ENCODE measurements at places on chromosomes 12 and 14.
A peak's percentile ranks its signal among the peaks of the same experiment; 100 is the strongest.

- peak; percentile 23 for DNase-seq
Observed at GRCh38 chr12:11981121-11981733, 89.5 kb upstream of the BCL2L14 start.

DNA sequence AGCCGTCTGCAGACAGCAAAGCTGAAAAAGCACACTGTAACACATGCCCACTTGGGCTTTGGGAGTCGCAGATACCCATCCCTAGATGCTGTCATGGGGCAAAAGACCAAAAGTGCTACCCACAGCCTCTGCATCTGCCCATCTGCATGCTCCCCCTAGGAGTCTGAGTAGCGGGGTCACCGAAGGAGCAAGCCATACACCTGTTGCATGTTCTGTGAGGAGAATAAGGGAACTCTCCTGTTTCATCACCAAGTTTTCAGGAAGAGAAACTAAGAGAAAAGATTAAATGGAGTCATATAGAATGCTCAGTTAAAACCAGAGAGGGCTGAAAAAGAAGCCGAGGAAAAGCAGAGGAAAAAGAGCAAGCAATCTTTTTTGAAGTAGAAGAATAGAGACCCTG lies 13.7 kb upstream of the ST8SIA1 start:
- DNase-seq, result no peak

DNA sequence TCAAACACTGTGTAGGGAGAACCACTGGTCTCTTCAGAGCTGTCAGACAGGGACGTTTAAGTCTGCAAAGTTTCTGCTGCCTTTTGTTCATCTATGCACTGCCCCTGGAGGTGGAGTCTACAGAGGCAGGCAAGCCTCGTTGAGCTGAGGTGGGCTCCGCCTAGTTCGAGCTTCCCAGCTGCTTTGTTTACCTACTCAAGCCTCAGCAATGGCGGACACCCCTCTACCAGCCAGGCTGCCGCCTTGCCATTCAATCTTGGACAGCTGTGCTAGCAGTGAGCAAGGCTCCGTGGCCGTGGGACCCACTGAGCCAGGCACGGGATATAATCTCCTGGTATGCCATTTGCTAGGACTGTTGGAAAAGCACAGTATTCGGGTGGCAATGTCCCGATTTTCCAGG lies 24.6 kb upstream of the YBX3 start:
- no peak for DNase-seq

DNA sequence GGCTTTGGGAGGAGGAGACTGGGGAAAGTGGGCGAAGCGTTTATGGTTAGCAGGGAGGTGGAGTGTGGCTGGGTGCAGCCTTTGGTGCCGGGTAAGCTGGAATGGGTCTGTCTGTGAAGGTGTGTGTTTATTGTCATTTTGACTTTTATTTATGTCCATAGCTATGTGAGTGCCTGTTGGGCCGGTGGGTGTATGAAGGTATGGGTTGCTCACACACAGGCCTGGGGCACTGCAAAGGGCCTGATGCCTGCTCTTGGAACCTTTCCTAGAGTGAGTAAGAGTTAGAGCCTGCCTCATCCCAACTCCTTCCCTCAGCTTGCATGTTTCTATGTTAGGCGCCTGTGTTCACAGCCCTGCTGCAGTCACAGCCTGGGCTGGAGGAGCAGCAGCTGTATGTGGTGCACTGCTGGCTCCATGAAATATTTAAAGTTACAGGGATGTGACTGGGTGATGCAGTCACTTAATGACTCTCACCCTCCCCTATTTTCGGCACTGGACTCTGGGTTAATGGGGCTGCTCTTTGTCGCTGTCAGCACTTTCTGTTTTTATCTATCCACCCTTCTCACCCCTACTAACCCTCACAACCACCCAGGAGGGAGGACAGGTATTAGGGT lies 2.6 kb upstream of the PPP1R1A start:
- no peak for DNase-seq

GRCh38 chr12:123148655-123149054 lies 2.2 kb downstream of the PITPNM2 start:
- DNase-seq, result no peak

DNA sequence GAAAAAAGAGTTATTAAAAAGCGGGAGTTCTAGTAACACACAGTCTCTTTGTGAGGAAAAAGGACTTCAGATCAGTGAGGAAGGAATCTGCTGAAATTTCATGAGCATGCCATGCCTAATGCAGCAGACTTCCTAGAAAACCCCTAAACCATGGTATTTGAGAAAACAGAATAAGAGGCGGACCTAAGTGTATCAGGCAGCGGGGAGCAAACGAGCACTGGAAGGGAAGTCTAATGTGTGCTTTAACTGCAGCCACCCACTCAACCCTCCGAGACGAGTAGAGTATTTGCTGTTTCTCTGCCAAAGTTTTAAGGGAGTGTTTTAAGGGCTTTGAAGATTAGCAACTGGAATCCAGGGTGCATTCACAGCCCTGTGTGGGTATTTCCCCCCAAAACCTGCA lies 36.5 kb downstream of the ACADS start:
- no peak for DNase-seq

DNA sequence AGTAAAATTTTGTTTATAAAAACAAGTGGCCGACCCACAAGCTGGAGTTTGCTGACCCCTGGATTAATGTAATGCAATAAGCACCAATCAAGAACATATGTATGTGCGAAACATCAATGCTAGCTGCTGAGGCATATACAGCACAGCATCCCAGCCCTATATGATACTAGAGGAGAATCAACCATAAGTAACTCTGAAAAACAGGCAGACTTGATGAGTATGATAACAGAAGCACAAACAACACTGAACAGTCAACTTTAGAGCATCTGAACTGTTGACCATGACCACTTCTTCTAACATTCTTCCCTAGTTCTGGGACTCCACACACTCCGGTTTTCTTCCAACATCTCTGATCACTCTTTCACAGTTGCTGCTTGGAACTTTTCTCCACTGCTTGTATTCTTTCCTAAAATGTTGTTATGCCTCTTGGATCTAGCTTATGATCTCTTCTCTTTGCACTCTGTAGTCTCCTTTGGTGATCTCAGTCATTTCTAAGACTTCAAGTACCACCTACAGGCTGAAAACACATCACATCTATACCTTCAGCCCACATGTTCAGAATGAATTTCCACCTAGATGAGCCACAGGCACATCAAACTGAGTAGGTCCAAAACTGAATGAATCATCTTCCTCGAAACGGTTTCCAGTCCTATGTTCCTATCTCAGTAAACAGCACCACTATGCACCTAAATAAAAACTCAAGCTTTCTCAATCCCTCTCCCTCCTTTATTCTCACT lies 57.2 kb downstream of the STXBP6 start:
- DNase-seq, result no peak

GRCh38 chr12:2011643-2012607 lies 7.7 kb upstream of the DCP1B start:
- no peak for DNase-seq

DNA sequence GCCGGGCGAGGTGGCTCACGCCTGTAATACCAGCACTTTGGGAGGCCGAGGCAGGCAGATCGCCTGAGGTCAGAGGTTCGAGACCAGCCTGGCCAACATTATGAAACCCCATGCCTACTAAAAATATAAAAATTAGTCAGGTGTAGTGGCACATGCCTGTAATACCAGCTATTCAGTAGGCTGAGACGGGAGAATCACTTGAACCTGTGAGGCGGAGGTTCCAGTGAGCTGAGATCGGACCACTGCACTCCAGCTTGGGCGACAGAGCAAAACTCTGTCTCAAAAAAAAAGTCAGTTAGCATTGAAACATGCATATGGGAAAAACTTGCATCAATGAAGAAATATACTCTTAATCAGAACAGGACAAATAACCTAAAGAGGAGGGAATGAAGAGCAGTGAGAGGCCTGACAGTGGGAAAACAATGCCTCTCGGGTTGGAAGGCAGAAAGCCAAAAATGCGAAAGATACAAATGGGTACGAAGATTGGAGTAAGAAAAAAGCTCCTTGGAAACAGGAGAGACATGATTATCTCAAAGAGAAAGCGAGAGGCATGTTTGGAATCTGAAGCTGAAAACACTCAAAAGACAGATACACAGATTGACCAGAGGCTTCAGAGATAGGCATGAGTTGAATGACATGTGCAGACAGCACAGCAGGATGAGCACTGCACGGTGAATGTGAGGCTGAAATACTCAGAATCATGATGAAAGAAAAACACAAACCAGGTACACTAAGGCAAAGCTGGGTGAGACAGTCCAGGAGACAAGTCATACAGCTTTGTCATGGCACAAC lies 30.6 kb downstream of the RESF1 start:
- no peak for DNase-seq

- DNase-seq, result no peak
Observed at GRCh38 chr12:64480148-64480547, 28.2 kb downstream of the TBK1 start.

GRCh38 chr14:64763801-64764621 lies 59.8 kb downstream of the PLEKHG3 start:
- DNase-seq, result no peak

DNA sequence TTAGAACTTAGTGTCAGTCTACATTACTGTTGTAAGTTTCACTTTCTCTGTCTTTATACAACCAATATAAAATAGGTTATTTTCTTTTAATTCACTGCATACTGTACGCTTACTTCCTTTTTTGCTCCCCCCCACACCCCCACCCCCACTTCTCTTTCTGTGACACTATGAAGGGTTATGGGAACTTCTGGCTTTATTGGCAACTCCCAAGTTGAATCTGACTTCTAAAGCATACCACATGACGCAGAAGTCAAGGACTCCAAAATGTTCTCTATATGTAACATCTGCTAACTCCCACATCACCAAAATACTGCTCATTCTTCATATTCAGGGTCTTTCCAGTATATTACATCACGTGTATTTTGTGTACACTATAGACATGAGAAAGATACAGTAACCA lies 81.2 kb upstream of the ATXN7L3B start:
- no peak for DNase-seq

- DNase-seq, result no peak
Observed at GRCh38 chr12:89212339-89212771, 139.9 kb downstream of the DUSP6 start.

GRCh38 chr14:42556551-42556950 lies 949.9 kb downstream of the LRFN5 start:
- DNase-seq, result no peak

DNA sequence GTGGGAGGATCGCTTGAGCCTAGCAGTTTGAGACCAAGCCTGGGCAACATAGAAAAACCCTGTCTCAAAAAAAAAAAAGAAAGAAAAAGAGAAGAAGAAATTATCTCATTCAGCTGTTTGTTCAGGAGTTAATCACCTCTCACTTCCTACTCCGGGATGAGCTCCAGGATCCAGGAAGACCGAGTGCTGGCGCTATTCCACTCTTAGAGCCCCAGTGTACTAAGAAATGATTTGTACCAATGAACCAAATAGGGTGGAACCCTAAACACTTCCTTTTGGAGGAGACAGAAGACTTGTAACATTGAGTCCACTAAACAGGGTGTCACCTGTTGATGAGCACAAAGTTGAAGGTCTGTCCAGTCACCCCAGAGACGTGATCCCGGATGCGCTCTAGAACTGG lies 3.6 kb downstream of the ALKBH2 start:
- no peak for DNase-seq

DNA sequence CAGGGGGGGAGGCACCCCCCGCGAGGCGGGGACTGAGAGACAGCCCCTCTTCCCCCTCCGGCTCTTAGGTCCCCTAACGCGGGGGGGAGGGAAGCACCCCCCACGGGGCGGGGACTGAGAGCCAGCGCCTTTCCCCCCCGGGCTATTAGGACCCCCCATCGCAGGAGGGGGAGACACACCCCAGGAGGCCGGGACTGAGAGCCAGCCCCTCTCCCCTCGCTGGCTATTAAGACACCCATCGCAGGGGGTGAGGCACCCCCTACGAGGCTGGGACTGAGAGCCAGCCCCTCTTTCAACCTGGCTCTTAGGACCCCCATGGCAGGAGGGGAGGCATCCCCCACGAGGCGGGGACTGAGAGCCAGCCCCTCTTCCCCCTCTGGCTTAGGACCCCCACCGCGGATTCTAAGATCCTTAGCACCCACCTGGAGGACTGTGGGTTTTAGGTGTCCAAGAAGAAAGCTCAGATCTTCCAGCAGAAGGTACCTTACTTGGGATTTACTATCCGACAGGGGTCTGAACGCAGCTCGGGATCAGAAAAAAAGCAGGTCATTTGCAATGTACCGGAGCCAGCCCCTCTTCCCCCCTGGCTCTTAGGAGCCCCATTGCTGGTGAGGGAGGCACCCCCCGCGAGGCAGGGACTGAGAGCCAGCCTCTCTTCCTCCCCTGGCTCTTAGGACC lies 197.8 kb upstream of the PZP start:
- DNase-seq, result no peak

GRCh38 chr14:20617138-20618003 lies 24.1 kb downstream of the OR6S1 start:
- DNase-seq, result no peak

DNA sequence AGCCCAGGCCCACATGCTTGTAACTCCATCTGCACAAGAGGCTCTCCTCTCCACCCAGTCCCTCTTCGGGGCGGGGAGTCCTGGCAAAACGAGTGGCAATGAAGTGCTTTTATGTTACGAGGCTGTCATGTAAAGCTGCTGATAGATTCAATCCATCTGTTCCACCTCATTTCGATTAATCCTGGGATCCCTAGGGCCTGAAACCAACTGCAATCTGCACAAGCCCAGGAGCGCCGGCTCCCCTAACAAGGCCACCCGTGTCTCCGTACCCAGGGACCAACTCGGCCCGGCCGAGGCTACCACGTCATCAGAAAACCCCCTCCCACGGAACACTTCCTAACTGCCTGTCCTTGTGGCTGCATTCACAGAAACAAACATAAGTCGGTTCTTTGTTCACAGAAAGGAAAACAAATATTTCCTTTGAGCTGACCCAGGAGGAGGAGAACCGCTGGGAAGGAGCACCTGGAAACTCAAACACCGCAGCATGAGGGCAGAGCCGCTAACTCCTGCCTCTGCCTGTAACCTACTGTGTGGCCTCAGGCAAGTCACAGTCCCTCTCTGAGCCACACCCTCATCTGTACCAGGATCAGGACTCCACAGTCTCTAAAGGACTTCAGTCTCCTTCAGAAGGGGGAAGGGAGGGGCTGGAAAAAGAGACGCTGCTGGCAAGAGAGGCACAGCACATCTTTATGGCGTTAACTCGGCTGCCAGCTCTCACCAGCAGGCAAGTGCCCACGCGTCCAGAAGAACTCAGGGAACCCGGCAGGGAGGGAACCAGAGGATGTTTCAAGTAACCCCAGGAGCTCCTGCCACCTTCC lies 47.8 kb downstream of the CCDC88C start:
- DNase-seq, result no peak

DNA sequence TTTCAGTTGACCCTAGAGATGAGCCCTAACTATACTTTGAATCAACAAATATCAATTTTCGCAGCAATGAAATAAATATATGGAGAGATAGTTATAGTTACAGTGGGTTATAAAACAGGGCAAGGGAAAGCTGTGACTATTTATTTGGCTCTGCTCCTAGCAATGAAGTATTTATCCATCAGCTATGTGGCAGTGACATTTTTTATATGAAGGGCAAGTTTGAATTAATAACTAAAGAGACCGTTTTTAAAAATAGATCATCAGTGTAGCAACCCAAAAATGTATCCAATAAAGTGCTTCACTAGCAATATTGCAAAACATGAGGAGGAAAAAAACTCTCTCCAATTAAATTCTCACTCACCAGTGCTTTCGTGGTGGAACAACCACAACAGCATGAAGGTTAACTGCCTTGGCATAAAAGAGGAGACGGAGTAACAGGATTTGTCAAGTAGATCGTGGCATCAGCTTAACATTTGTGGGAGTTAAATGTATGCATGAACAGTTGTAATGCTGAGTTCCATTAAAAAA lies 58.1 kb upstream of the NUDT4 start:
- DNase-seq, result no peak
